ENCODE measurements at places on chromosomes 11 and 22.
A peak's percentile ranks its signal among the peaks of the same experiment; 100 is the strongest.

- no peak for DNase-seq
These were observed 1.3 kb downstream of the MYH9 start for GRCh38 chr22:36386351-36386899.

GRCh38 chr11:110513259-110513801 is 83.6 kb downstream of the FDX1 start:
- no peak for DNase-seq

- no peak for DNase-seq
These were observed 838 bp upstream of the MTFP1 start for GRCh38 chr22:30424534-30425326.

- DNase-seq = no peak
These were observed 175.7 kb upstream of the PITPNB start for GRCh38 chr22:28094771-28095170.

DNA sequence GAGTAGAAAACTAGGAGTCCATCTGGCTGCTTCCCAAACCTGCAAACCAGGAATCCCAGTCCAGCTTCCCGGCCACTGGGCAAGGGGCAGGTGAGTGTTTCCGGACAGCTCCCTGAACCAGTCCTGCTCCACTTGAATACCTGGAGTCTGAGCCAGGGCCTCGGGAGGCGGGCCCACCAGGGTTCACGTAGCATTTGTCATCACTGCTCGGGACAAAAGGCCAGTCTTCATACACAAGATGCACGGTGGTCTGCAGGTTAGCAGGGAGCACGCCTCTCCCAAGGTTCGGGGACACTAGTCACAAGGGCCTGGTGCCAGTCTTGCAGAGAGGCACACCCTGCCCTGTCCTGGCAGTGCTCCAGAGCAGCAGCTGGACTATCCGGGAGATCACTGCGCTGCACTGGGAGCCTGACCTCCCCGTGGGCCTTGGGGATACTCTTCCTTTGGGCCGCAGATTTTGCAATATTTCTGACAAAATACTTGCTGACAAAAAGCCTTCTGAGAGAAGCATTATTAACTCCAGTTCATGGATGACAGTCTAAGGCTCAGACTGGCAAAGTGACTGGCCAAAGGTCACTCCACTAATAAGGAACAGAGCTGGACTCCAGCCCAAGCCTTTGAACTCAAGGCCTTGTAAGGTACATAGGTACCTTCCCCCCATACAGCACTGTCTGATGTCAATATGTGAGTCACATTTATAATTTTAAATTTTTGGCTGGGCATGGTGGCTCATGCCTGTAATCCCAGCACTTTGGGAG is 25.1 kb downstream of the CD6 start:
- peak; percentile 29 for DNase-seq

- DNase-seq = no peak
These were observed 53.1 kb downstream of the TBC1D22A start for GRCh38 chr22:46815559-46815895.

DNA sequence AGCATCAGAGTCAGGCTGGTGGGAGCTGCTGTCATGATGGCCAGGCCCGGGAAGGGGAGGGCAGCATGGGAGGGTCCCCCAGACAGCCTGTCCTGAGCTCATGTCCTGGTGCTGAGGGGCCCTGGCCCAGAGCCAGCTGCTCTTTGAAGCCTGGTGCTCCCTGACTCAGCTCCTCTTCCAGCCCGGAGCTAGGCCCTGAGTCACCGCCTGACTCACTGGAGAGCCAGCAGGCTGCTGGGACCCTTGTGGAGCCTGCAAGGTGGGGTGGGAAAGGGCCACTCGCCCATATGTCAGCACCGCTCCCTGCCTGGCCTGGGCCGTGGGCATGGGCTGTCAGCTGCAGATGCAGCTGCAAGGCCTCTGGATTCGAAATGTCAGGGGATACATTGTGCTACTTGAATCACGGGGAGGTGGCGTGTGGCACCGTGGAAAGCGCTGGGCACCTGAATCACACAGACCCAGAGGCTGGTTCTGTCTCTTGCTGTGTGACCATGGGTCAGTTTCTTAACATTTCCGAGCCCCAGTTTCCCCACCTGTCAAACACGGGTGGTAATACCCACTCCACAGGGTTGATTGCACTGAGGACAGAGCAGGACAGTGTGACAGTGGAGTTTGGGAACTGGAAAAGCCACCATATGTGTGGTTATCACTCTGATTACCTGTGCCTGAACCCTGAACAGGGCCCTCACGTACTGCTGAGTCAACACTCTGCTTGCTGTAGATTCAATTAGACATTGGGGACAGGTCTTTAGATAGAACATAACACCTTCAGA is 4.4 kb downstream of the CACNA1I start:
- no peak for DNase-seq

DNA sequence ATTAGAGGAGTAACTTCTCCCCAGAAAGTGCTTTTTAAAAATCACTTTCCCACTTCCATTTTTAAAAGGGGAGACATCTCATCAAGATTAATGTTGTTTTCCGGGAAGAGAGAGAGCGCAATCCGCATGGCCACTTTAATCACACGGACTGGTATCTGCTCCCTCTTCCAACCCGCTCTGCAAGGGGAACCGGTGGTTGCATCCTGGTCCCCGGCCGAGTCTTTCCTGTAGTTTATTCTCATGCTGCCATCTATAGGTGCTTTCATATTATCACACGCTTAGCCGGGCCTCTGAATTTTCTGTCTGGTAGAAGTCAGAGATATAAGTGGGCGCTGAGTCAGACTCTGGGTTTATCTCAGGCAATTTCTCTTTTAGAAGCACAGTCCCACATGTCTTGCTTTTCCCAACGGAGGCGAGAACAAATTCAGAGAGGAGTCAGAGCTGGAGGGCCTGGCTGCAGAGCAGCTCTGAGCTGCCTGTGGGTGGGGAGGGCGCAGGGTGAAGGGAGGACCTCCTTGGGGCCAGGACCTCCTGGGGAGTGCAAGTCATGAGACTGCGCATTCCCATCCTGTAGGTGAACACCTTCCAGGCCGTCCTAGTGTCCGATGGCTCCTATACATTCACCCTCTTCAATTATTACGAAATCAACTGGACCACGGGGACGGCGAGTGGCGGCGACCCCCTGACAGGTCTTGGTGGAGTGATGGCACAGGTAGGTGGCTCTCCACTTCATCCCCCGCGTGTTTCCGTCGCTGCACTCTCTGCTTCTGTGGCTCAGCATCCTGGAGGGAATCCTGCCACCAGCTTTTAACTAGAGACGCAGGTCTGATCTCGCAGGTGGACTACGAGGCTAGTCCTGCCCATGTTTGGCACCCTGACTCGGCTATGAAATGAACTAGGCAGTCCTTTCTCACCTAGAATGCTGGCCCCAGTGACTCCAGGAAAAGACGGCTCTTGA is 11.7 kb downstream of the TECTA start:
- DNase-seq = peak; percentile 54
